NK-92 treated with Interleukin-12 subunit alpha and Interleukin-12 subunit beta, amount 100 ng/mL, for 24 hours (cell line): ENCODE measurements at places on chromosomes 2 and 18.

DNA sequence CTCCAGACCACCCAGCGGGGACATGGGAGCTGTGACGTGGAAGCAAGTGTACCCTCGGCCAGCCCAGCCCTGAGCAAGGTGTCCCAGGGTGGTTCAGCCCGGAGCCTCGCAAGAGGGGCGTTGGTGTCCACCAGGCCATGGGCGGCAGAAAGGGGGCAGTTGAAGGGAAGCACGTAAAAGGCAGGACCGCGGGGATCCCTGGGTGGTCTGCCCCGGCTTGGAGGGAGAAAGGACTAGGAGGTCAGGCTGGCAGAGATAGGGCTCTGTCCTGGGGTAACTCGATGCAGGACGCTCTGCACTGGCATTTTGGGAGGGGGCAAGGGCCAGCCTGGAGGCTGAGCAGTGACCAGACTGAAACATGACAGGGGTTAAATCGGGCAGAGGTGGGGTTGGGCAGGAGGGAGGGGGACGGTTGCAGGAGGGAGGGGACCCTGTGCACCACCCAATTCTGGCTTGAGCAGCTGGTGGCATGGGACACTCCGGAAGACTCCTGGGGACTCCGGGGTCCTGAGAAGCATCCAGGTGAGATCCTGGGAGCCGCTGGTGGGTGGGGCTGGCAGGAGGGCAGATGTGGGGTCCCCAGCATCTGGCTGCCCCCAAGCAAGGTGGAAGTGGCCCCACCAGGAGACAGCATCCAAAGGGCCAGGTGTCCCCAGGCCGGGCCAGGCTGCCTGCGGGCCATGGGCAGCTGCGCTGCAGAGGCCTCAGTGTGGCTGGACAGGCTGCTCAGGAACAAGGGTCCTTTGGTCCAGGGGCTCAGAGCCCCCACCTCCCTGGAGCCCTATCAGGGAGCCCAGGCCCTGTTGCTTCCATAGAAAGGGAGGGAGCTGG is 46.8 kb upstream of the GPC1 start:
- no peak for DNase-seq

GRCh38 chr2:138504546-138505235 is 3.1 kb downstream of the SPOPL start:
- DNase-seq, result no peak

- no peak for DNase-seq
These were observed 77.7 kb downstream of the MAP2 start for GRCh38 chr2:209501579-209501978.

DNA sequence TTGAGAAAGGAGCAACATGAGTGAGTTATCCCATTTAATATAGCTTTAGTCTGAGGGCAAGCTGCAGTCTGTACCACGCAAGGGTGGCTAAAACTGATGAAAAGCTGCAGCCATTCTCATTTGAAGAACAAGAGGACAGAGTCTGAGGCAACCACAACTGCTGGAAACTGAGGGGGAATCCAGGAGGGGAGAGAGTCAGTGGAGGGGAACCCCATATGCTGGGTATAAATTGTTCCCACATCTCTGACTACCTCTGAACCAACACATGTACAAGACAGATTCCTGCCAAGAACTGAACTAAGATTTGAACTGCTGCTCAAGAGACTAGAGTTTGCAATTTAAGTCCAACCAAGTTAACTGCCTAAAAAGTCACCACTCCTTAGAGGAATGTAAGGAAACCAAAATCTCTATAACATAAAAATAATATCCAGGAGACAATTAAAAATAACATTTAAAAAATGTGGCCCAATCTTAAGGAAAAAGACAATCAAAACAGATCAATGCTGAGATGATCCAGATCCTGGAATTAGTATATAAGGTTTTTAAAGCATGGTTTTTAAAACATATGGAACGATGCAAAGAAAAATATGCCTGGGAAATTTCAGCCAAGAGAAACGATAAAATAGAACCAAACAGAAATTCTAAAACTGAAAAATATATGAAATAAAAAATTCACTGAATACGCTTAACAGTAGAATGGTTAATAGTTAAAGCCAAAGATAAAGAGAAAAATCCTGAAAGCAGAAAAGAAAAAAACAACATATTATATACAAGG is 11.2 kb downstream of the CWC22 start:
- no peak for DNase-seq

DNA sequence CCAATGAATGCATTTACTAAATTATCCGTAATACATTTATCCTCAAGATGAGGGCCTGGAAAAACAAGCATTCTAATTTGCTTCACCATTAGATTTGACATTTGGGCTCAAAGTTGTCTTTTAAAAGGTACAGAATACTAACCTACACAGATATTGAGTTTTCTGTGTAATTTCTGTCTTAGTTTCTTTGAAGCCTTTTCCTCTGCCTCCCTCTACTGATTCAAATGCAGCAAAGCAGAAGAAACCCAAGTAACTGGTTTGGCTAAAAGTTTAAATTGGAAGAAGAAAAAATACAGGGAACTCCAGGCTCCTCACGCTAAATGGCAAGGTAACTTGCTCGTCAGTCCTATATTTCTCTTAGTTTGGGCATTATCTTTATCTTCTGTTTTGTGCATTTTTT is 53.3 kb upstream of the SLC5A7 start:
- DNase-seq, result no peak

- DNase-seq, result no peak
These were observed 126.4 kb downstream of the TMEM163 start for GRCh38 chr2:134592377-134592776.

GRCh38 chr2:14194233-14194632 is 438.3 kb upstream of the LRATD1 start:
- DNase-seq, result no peak

DNA sequence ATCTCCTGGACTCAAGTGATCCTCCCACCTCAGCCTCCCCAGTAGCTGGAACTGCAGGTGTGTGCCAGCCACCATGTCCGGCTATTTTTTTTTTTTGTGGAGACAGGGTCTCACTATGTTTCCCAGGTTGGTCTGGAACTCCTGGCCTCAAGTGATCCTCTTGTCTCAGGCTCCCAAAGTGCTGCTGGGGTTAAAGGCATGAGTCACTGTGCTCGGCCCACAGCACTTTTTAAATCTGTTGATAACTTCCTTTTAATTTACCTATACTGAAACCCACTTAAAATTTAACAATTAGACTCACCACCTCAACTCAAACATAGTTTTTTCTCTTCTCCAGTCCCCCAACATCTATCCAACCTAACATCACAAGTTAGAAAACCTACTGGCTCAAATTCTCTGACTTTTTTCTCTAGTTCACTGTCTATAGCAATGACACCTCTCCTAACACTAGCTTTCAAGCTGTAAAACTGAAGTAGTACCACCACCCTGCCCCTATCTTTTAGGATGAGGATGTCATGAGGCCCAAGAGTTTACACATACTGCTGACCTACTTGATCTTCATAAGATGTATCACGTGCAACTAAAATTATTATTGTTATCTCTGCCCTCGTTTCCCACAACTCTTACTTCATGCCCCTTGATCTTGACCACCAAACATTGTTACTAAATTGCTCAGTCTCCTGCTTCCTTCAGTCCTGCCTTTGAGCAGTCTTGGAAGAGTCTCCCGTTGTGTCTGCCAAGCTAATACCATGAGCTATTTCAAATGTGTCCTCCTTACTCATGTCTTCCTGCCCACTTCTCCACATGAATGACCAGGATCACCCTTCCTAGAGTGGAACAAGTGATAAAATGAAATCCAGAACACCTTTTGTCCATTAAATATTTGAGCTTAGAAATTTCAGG is 142.3 kb upstream of the ZFP36L2 start:
- no peak for DNase-seq

GRCh38 chr2:173298536-173299097 is 56.1 kb upstream of the CDCA7 start:
- no peak for DNase-seq

DNA sequence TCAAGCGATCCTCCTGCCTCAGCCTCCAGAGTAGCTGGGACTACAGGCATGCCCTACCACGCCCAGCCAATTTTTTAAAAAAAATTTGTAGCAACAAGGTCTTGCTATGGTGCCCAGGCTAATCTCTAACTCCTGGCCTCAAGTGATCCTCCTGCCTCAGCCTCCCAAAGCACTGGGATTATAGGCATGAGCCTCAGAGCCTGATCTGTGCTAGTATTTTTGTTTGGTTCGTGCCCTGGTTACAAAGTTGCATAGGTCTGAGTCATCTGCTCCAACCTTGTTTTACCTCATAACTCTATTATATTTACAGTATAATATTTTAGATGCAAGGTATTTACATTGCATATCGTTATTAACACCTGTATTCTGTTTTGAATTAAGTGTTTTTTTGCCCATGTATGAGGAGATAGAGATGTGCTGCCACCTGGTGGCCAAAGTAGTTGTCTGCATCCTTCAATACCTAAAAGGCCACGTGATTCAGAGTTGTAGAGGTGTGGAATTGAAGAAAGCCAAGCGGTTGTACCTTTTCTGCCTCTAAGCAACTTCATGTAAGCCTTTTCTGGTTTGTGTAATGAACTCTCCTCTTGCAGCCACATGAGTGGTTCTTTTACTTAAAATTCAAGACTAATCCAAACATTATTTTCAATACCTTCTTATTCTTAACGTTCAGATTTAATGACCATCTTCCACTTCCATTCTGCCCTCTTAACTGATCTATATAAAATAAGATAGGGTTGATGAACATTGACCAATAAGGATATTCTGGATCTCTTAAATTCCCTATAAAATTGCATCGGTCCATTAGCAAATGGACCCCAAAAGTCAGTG is 19.9 kb upstream of the CABYR start:
- DNase-seq, result peak; percentile 41

DNA sequence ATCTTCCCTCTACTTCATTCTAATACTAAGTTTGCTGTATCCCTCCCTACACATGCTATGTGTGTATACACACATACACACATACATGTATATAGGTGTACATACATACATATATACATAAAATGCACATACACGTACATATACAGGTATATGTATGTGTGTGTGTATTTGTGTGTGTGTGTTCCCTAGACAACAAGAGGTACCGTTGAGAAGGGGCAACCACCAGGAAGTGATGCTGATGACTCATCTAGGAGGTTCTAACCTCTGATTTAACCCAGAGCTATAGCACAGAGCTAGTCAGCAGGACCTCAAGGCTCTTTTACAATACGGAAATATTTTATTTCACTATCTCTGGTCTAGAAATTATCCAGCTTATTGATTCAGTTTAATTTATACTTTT is 139.2 kb downstream of the LAMA3 start:
- DNase-seq, result peak; percentile 29

DNA sequence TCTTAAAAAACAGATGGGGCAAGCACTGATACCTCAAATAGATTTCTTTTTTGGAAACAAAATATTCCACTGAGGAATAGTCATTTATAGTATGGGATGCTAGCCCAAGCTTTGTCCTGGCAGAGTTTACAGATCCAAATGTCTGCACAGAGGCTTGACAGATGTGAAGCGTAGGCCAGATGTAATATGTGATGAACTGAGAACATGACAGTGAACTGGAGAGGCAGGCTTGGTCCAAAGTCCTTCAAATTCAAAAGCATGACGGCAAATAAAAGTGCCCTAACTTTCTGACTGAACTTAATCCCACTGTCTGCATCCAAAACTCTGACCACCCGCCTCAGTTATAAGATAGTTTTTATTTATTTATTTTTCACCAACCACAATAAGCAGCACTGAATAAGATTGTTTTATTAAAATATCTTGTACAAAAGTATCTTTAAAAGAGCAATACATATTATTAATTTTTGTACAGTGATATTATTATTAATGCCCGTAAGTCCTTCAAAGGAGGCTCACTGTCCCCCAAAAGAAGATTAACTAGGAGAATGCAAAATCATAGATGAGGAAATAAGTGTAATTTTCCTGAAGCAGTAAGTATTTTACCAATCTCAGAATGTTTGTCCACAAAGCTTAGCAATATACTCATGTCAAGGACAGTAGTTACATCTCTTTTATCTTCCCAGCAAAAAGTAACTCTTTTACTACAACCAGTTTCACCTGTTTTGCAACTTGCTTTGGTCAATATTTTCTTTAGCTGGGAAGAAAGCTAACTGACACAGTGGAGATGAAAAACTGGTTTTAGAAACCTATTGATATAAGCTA is 10.7 kb upstream of the SPOPL start:
- DNase-seq, result no peak

- DNase-seq, result no peak
These were observed 323.3 kb downstream of the ZNF804A start for GRCh38 chr2:184921676-184922075.

GRCh38 chr2:147224070-147224469 is 620.8 kb upstream of the ACVR2A start:
- DNase-seq, result no peak

DNA sequence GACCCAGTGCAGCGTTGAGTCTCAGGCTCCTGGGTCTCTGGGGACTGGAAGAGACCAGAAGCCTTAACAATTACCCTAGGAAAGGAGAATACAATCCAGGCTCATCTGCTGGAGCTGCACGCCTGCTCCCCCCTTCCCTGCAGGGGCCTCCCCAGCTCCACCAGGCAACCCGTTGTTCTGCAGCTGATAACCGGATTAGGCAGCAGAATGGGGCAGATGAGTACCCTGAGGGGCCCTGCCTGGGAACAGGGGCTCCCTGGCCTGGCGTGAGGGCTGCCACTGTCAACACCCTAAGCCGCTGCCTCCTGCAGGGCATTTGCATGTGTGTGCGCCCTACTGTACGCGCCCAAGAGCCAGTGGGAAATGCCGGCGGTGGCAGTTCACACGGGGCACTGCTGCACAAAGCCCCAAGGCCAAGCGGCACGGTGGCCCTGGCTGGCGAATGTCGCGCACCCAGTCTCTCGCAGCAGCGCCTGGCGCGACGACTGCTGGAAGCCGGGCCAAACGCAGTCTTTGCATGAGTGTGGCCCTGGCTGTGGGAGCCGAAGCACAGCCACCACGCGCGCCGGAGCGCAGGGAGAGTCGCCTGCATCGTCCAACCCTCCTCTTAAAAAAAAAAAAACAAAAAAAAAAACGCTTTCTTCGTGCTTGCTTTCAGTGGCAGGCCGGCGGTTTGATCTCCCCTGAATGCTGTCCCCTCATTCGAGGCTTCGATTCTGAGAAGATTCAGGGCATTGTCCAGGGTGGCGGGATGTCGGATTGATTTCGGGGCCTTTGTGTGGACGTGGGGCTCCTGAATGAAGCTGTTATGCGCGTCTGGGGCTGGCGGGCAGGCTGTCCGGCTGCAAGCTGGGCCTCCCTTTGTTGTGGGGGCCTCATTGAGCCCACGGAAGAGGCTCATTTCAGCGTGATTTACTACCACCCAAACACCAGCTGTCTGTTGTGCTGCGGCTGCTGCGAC is 63.8 kb downstream of the SETBP1 start:
- DNase-seq, result no peak

DNA sequence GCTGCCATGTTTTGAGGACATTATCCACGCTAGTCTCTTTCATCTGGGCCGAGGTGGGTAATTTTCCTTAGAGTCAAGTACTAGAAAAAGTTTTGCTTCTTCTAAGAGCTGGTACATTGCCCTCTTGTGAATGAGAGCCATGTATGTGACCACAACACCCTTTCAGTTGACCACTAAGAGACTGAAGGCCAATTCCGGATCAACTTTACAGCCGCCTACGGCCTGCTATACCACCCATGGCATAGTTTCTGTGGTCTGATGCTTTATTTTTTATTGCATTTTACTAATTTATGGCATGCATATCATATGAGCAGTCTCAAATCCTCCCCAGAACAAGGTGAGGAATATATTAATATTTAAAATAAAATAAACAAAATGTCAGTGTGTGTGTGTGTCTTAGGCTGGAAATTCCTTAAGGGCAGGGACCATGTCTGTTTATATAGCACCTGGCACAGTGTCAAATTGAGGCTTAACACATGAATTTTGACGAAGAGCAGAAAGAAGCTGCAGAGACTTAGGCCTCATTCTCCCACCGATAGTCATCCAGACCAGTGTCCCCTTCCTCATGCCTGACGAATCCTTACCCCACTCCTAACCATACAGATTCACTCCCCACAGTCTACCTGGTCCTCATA is 35.4 kb downstream of the PSD4 start:
- no peak for DNase-seq
